ENCODE measurements at places on chromosomes 16 and 17.

- DNase-seq, result no peak
Measured at GRCh38 chr16:78876671-78877070, 723.9 kb downstream of the MAF start.

DNA sequence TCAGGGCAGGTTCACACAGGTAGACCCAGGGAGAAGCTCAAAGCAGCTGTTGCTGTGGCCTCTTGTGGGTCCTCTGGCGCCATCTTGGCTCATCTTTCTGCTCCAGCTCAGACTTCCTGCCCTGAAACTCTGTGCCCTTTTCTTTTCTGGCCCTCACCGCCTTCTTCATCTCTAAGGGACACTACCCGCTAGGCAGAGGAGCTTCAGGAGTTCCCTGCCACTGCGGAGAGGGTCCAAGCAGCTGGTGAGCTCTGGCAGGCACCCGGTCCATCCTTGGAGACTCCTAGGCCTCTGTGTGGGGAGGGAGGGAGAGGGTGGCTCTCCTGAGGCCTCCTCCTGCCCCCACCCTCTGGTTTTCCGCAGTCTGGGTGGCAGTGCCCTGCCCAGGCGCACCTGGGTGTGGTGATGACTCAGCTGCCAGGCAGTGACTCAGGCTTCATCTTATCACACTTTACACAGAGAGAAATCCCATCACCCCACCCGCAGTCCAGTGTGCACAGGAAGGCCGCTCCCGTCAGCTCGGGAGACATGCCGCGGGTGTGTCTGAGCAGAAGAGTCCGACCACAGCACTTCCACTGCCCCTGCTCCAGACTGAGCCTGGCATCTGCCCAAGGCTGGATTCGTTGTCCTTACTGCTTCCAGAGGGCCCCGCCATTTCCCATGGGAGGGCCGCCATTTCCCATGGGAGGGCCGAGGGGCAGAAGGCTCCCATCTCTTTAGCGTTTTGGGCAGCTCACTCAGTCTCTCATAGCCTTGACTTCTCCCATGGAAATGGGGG, 7.3 kb downstream of the NT5C start:
- DNase-seq, result no peak

DNA sequence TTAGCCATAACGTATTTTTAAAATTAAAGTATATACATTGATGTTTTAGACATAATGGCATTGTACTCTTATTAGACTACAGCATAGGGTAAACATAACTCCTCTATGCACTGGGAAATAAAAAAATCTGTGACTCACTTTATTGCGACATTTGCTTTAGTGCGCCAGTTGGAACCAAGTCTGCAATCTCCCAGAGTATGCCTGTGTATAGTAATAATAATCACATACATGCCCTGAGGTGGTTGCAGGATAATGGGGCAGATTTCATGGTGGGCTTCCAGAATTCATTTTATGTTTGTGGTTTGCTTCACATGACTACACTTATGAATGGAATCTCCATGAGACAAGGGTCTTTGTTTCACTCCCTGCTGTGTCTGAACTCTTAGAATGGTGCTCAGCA, 66.9 kb upstream of the N4BP1 start:
- DNase-seq, result no peak

GRCh38 chr17:82339634-82340580, 6.3 kb upstream of the SECTM1 start:
- no peak for DNase-seq

GRCh38 chr17:2809337-2809736, 13.1 kb downstream of the RAP1GAP2 start:
- no peak for DNase-seq

DNA sequence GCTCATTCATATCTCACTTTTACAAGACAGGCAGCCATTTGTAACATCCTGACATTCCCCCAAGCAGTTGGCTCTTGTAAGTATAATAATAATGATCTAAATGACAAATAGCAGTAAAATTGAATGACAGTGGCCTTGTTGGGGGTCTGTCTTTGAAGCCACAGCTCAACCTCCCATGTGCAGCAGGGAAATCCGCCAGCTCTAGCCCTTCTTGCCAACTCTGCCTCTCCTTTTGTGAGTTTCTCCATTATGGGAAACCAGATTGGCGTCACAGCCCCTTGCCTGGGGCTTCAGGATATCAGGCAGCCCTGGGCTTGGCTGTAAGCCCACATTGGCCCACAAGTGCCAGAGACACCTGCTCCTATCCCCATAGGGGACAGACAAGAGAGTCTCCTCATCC, 70.4 kb upstream of the CACNG5 start:
- no peak for DNase-seq

DNA sequence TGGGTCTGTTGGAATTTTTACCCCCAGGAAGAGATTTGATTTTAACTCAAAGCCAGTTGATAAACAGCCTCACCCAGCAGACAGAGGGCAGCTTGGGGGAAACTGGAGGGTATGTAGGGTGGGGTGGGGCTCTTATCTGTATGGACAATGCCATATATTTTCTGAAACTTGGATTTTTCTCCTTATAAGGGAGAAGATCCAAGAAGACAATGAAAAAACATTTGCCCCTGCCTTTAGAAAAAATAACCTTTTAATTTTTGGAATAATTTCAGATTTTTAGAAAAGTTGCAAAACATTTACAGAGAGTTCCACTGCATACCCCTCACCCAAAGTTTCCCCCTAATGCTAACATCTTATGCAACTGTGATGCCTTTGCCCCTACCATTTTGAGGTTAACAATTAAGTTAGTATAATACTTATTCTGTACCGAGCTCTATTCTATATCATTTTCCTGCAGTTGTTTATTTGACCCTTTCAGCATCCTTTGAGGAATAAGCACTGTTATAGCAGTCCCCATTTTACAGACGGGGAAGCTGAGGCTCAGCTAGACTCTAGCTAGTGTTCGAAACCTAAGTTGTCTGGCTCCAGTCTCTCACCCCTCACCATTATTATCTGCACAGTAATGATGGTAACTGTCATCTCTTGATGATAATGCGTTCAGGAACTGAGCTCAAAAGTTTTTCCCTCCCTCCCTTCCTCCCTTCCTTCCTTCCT, 66.4 kb downstream of the PRKCB start:
- no peak for DNase-seq

DNA sequence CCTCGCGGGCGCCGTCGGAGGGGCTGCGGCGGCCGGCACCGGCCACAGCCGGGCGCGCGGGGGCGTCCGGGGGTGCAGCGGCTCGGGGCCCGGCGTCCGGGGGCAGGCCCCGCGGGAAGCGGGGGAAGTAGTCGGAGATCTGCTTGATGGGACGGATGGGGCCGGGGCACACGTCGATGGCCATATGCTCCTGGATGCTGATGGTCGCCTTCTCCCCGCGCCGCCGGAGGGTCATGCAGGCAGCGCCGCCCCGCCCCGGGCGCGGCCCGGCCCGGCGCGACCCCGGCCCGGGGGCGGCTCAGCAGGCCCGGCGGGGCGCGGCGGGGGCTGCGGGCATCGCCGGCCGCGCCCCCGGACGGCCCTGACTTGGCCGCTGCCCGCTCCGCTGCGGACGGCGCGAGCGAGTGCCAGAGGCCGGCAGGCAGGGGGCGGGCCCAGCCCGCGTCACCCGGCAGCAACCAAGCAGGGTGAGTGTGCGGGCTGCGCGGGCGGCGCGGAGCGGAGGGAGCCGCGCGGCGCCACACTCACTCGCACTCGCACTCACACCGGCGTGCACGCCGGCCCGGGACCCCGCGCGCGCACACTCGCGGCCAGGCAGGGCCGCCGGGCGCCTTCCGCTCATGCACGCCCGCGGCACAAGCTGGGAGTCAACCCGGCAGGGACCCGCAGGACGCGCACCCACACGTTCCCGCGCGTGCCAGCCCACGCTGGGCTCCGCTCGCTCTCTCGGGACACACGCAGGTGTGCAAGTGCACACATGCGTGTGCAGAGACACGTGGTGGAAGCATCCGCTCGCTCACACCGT, at the start of gene DOC2B:
Gene DOC2B (minus strand): TSS at position 406 of the 805 bp plus-strand sequence. CDS start 171 bp downstream, at position 235.
- DNase-seq, result no peak

All from chondrocyte (in vitro differentiated cells).